ENCODE measurements at places on chromosomes 13 and 19. TPM values are rescaled to one million over a fixed set of nuclear protein-coding genes. Genes with fewer than 3 reads are reported as not detected.

- H3K27ac ChIP-seq, result no peak overlapping the region
- DNase-seq, result no peak
- H3K4me1 ChIP-seq, result peaks cover 47% of the 10 kb centered on the region
- no peaks in the 10 kb centered on the region for H3K27me3 ChIP-seq
Observed at GRCh38 chr19:29666578-29667386, 1.5 kb downstream of the PLEKHF1 start.

GRCh38 chr19:43474487-43474886 lies 9.1 kb upstream of the LYPD3 start:
- no peak overlapping the region for H3K4me3 ChIP-seq
- peaks cover 29% of the 10 kb centered on the region for H3K4me1 ChIP-seq
- no peak overlapping the region for H3K27ac ChIP-seq
- no peaks in the 10 kb centered on the region for H3K36me3 ChIP-seq

DNA sequence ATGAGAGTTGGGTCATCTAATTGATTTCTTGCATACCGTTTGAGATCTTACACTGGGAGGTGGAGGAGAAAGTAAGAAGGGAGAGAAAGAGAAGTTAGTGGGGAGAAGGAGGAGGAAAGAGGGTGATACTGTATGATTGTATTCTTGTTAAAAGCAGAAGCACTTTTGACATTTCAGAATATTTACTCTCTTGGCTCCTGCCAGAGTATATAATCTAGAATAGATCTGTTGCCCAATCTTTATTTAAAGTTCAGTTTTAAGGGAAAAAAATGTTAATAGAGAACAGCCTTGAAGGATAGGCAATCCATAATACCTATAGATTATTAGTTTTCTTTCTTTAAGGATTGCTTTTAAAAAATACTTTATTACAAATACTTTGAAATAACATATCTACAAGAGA lies 41.5 kb downstream of the PDS5B start:
- H3K4me1 ChIP-seq, result no peaks in the 10 kb centered on the region
- H3K27ac ChIP-seq, result no peak overlapping the region
- H3K27me3 ChIP-seq, result no peaks in the 10 kb centered on the region
- no peak for DNase-seq

GRCh38 chr13:60957816-60958215 lies 457.8 kb downstream of the PCDH20 start:
- H3K4me3 ChIP-seq, result no peak overlapping the region
- peaks cover 12% of the 10 kb centered on the region for H3K4me1 ChIP-seq
- H3K27ac ChIP-seq, result no peak overlapping the region
- H3K27me3 ChIP-seq, result no peaks in the 10 kb centered on the region
- no peak for DNase-seq

DNA sequence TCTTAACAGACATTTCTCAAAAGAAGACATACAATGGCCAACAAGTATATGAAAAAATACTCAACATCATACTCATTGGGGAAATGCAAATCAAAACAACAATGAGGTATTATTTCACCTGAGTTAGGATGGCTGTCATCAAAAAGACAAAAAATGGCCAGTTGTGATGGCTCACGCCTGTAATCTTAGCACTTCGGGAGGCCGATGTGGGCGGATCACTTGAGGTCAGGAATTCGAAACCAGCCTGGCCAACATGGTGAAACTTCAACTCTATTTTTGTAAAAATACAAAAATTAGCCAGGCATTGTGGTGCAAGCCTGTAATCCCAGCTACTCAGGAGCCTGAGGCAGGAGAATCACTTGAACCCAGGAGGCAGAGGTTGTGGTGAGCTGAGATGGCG lies 22.0 kb downstream of the CEACAM16 start:
- DNase-seq, result no peak
- no peak overlapping the region for H3K27ac ChIP-seq
- no peaks in the 10 kb centered on the region for H3K27me3 ChIP-seq
- no peaks in the 10 kb centered on the region for H3K36me3 ChIP-seq
- H3K4me1 ChIP-seq, result peaks cover 38% of the 10 kb centered on the region

- H3K4me3 ChIP-seq, result no peak overlapping the region
- no peak overlapping the region for H3K27ac ChIP-seq
- no peak for DNase-seq
- no peaks in the 10 kb centered on the region for H3K27me3 ChIP-seq
Observed at GRCh38 chr19:34938886-34939285, 12.2 kb downstream of the ZNF30 start.

DNA sequence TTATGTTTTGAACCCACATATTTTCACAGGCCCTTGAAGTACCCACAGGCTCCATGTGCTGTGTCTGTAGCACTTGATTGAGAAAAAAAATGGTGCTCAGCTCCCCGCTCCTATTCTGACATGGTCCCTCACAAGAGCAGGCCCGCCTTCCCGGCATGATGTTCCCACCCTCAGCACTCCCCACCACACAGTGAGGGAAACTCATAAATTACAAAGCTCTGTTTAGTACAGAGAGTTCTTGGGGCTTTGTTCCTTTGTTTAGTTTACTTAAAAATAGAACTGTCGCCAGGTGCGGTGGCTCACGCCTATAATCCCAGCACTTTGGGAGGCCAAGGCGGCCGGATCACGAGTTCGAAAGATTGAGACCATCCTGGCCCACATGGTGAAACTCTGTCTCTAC lies 25.9 kb upstream of the ABCC4 start:
- no peaks in the 10 kb centered on the region for H3K27me3 ChIP-seq
- no peak for DNase-seq
- H3K4me3 ChIP-seq, result no peak overlapping the region
- no peaks in the 10 kb centered on the region for H3K36me3 ChIP-seq
- no peak overlapping the region for H3K27ac ChIP-seq

GRCh38 chr13:100521851-100522617 lies 66.6 kb downstream of the GGACT start:
- no peak overlapping the region for H3K27ac ChIP-seq
- no peaks in the 10 kb centered on the region for H3K4me1 ChIP-seq
- no peaks in the 10 kb centered on the region for H3K27me3 ChIP-seq
- no peaks in the 10 kb centered on the region for H3K36me3 ChIP-seq
- no peak overlapping the region for H3K4me3 ChIP-seq

DNA sequence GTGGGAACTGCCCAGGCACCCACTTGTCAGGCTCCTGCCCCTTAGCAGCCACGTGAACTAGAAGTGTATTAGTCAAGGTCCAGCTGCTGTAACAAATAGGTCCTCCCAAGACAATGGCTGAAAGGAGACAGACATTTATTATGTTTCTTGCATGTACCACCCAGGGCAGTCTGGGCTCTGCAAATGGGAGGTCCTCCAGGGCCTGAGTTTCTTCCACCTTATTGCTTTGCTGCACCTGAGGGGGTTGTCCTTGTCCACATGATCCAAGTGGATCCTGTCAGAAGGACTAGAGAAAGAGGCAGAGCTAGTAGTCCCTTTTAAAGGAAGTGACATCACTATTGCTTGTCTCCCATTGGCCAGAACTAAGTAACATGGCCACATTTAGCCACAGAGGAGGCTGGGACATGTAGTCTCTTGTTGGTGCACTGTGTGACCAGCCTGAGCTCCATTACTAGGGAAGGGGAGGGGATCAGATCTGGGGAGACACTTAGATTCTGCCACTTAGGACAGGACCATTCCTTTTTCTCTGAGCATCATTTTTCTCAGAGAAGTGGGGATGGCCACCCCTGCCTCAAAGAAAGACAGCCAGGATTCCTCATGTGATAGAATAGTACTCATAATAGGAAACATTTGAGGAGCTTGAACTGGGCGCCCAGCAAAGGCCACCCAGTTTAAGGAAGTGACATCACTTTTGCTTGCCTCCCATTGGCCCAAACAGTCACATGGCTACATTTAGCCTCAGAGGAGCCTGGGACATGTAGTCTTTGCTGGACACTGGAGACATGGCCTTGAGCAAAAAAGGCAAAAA lies 15.1 kb downstream of the CC2D1A start:
- peaks cover 53% of the 10 kb centered on the region for H3K36me3 ChIP-seq
- no peaks in the 10 kb centered on the region for H3K4me1 ChIP-seq
- H3K27ac ChIP-seq, result no peak overlapping the region
- no peak overlapping the region for H3K4me3 ChIP-seq

GRCh38 chr13:46389457-46390451 lies 2.7 kb upstream of the RUBCNL start:
- H3K36me3 ChIP-seq, result no peaks in the 10 kb centered on the region
- DNase-seq, result peak; percentile 13
- no peaks in the 10 kb centered on the region for H3K27me3 ChIP-seq
- H3K4me3 ChIP-seq, result no peak overlapping the region

PCP2 gene
- not detected for total RNA-seq

GNG8 gene
- total RNA-seq, result not detected

TEX26 gene
- total RNA-seq, result not detected
